ENCODE measurements at places on chromosomes 2 and 18. TPM values are rescaled to one million over a fixed set of nuclear protein-coding genes. Genes with fewer than 3 reads are reported as not detected.

CHRND gene
- total RNA-seq, result not detected

DNA sequence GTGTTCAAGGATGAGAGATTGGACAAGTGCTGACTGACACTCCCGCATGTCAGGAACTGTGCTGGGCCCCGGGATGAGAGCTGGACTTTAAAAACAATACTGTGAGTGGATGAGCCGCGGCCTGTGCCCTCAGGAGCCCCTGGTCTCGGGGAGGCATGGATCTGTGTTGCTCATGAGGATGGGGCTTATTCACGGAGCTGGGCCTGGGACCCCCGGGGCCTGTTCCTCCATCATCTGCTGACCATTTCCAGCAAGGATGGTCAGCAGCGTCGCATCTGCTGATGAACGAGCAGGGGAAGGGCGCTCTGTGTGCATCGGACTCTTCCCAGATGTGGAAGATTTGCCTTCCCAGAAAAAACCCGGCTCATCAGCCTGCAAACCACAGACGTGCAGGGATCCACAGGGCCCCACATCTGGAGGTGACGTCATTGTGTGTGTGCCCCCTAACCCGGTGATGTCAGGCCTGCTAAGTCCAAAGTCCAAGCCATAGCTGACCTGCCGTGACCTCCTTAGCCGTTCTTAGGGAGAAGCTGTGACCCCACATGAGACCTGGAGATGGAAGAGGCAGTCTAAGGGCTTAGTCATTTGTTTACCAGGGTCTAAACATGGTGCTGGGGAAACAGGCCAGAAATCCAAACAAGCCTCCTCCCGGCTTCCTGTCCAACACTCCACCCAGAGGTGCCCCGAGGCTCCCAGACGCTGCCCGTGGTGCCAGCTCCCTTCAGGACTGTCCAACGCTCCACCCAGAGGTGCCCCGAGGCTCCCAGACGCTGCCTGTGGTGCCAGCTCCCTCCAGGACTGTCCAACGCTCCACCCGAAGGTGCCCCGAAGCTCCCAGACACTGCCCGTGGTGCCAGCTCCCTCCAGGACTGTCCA is 143.9 kb downstream of the PXDN start:
- H3K27me3 ChIP-seq, result no peaks in the 10 kb centered on the region
- DNase-seq, result no peak
- no peak overlapping the region for H3K27ac ChIP-seq
- no peaks in the 10 kb centered on the region for H3K36me3 ChIP-seq
- no peak overlapping the region for H3K4me3 ChIP-seq

PDE1A gene
- not detected for total RNA-seq

- peaks cover 21% of the 10 kb centered on the region for H3K4me1 ChIP-seq
- peaks cover 37% of the 10 kb centered on the region for H3K36me3 ChIP-seq
- H3K27me3 ChIP-seq, result no peaks in the 10 kb centered on the region
- H3K4me3 ChIP-seq, result no peak overlapping the region
These were observed 89.5 kb downstream of the GORASP2 start for GRCh38 chr2:171018522-171018921.

DNA sequence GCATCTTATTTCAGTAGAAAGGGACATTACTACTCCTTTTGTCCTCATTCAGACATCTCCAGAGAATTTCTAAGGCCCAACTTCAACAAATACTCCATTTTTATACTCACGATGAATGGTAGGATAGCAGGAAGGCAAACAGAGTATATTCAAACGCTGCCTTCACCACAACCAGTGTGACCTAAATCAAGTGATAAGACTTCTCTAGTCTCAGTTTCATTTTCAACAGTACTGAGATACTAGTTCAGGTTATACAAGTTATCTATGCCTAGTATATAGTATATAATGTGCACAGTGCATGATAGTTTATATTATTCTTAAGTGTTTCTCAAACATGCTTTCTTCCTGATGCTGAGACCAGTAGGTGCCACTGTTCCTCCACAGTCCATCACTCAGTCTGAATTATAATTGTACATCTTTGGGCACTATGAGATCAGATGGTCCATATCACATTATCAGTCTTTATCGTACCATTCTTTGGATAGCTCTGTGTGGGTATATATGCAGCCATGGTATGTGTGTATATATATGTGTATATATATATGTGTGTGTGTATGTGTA is 66.3 kb upstream of the RPE start:
- H3K4me1 ChIP-seq, result no peaks in the 10 kb centered on the region
- no peak for DNase-seq
- no peaks in the 10 kb centered on the region for H3K27me3 ChIP-seq

GRCh38 chr2:3025984-3026383 is 351.6 kb downstream of the EIPR1 start:
- H3K27ac ChIP-seq, result no peak overlapping the region
- DNase-seq, result no peak
- no peaks in the 10 kb centered on the region for H3K4me1 ChIP-seq
- H3K4me3 ChIP-seq, result no peak overlapping the region

GRCh38 chr18:32714571-32715148 is 58.2 kb downstream of the KLHL14 start:
- no peaks in the 10 kb centered on the region for H3K4me1 ChIP-seq
- H3K27ac ChIP-seq, result no peak overlapping the region
- no peaks in the 10 kb centered on the region for H3K27me3 ChIP-seq

DNA sequence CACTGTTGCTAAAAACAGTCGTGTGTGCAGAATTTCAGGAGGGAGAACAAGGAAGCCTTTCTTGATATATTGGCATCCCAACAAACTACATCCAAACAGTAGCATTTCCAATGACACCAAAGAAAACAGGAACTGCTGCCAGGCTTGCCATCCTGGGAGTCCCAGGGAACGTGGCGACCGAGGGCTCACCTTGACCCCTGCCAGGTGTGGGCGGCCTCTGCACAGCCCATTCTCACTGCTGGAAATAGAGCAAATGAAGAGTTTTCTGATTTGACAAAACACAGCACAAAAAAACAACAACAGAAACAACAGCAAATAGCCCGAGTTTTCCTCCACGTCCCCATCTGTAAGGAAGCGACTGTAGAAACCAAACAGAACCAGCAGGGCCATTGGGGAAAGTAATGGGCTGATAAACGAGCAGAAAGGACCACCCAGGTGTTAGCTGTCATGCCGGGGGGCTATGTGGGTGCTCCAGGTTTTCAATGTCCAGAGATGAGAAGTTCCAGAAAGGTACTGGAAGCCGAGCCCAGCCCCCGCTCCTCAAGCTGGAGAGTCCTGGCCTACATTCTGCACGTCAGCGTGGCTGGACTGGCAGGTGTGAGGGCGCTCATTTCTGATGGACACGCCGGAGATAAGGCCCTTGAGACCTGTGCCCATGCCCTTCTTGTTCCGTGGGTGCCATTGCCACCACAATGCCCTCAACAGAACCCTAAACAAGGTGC is 80.8 kb downstream of the TWIST2 start:
- no peaks in the 10 kb centered on the region for H3K4me1 ChIP-seq
- DNase-seq, result no peak
- H3K4me3 ChIP-seq, result no peak overlapping the region
- H3K27ac ChIP-seq, result no peak overlapping the region

GRCh38 chr18:37481491-37481890 is 84.1 kb downstream of the CELF4 start:
- H3K27ac ChIP-seq, result no peak overlapping the region
- no peaks in the 10 kb centered on the region for H3K4me1 ChIP-seq
- H3K27me3 ChIP-seq, result peaks cover 27% of the 10 kb centered on the region
- H3K4me3 ChIP-seq, result no peak overlapping the region
- DNase-seq, result no peak

DNA sequence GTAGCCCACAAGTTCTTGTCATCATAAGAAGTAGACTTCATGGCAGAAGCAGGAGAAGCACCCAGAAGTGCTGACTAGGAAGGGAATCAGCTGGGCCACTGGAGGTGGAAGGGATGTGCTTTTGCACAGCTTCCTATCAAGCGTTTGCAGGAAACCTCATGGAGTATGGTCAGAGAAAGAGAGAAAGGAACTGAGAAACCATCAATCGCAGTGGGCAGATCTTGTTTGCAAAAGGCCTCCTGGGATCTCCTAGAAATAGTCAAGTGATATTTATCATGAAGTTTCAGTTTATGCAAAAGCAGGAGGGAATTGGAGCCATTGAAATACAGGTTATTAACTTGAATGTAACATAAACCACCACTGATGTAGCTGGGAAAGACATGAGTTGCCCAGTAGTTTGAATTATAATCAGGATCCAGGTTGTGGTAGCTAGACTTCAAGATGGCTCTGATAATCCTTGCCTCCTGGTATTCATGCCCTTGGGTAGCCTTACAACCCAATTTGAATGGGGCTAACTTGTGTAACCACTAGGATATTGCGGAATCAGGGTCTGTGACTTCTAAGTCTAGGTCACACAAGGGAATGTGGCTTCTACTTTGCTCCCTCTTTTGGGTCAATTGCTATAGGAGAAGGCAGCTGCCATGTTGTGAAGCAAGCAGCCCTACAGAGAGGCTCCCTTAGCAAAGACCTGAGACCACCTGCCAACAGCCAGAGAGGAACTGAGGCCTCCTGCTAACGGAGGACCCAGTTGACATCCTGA is 69.8 kb upstream of the TCF4 start:
- no peaks in the 10 kb centered on the region for H3K27me3 ChIP-seq
- DNase-seq, result no peak
- no peaks in the 10 kb centered on the region for H3K4me1 ChIP-seq
- no peak overlapping the region for H3K27ac ChIP-seq
